ENCODE measurements at places on chromosomes 6 and 20.

DNA sequence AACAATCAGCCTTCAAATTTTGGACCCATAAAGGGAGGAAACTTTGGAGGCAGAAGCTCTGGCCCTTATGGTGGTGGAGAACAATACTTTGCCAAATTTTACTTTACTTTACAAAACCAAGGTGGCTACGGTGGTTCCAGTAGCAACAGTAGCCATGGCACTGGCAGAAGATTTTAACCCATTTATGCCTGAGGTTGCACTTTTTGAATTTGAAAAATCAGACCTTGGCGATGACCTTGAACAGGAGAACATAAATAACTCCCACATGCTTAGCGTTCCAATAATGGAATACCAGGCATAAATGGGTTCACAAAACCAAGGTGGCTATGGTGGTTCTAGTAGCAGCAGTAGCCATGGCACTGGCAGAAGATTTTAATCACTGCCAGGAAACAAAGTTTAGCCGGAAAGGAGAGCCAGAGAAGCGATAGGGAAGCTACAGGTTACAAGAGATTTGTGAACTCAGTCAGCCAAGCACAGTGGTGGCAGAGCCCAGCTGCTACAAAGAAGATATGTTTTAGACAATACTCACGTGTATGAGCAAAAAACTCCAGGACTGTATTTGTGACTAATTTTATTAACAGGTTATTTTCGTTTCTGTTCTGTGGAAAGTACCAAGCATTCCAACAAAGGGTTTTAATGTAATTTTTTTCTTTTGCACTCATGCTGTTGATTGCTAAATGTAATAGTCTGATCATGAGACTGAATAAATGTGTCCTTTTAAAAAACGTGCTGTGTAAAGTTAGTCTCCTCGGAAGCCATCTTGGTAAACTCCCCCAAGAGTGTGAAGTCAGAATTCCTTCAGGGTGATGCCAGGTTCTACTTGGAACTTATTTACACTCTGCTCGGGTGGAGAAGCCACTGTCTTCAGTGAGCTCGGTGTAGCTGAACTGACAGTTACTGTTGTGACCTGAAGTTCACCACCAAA is 6.7 kb downstream of the SFT2D1 start:
- DNase-seq, result no peak

DNA sequence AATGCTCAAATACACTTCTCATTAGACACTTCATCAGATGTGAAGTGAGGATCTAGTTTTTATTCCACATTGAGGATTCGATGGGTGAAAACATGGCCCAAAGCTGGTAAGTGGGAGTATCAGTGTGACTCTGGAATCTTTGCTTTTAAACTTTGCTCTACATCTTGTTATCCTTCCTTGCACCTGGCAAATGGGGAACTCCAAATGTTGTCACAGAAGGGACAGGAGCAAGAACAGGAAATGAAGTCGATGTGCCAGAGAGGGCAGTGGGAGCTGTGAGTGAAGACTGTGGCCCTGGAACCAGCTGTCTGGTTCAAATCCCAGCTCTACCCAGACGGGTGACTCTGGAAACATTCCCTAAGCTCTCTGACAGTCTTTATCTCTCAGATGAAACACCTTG is 86.7 kb upstream of the AGPAT4 start:
- no peak for DNase-seq

- DNase-seq, result no peak
Observed at GRCh38 chr6:108653949-108654348, 93.2 kb downstream of the FOXO3 start.

DNA sequence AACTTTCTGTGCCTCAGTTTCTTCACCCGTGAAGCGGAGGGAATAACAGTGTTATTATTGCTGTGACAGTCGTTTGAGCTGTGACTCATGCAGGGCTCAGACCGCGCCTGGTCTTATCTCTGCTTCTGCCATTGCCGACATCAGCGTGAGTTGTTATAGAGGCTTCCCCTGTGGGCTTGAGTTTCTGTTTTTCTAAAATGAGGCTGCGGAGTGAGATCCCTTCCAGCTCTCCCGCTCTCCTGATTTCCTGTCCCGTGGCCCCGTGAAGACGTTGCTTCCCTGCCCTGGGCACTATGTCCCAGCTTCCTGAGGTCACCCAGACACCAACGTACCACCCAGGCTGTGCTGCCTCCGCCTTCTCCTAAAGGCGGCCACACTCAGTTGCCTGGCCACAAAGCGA is 278.5 kb downstream of the BMP7 start:
- DNase-seq, result no peak

- peak; percentile 97 for DNase-seq
Observed at GRCh38 chr6:89977808-89978748, 83.8 kb downstream of the GJA10 start.

DNA sequence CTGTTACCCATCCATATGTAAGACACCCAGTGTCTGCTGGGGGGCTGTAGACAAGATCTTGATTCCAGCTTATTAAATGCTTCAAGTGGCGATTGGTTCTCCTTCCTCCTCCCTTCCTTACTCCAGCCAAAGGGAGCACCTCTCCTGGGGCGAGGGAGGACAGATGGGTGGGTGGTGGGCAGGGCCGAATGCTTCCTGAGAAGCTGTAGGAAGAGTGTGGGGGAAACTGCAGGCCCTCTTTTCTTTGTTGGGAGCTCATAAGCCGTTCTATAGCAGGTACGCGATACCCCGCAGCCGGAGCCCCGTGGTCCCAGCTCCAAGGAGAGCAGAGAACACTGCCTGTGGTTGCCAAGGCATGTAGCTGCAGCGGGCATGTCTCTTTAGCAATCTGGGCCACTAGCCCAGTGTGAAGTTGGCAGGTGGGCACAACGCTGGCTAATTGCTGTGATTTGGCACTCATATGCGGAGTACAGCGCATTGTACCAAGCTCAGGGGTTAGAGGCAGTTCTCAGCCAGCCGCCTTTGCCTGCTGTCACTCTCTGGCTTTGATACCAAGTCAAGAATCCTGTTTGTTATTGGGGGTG is 14.7 kb upstream of the KCNG1 start:
- no peak for DNase-seq

Measured in NCI-H187 treated with DMSO at 0.1 percent for 48 hours (cell line).